ENCODE measurements at places on chromosomes 5 and 9.

- DNase-seq, result no peak
These were observed 140.9 kb upstream of the DMRT1 start for GRCh38 chr9:700365-701282.

GRCh38 chr9:12778389-12778788 lies 3.6 kb downstream of the LURAP1L start:
- DNase-seq, result no peak

DNA sequence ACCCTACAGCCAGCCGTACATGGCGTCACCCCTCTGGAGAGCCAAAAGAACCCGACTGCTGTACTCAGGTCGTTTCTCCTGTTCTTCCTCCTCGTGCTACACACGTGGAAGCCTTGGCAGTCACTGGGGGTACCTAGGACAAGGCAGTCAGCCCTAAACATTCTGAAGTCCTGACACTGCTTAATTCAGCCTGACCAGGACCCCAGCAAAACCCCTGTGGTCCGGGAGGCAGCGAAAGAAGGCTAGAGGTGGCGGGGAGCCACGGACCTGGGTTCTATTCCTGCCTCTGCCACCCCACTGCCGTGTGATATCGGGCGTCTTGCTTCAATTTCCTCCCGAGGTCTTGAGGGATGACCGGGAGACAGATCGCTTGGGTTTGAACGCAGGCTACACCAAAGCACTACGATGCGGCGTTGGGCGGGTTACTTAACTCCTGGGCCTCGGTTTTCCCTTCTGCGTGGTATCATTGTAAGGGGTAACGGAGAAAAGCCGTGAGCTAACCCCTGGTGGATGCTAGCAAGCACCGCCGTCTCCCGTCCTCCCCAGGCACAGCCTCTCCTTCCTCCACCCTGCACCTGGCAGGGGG lies 429 bp upstream of the ARL10 start:
- no peak for DNase-seq

DNA sequence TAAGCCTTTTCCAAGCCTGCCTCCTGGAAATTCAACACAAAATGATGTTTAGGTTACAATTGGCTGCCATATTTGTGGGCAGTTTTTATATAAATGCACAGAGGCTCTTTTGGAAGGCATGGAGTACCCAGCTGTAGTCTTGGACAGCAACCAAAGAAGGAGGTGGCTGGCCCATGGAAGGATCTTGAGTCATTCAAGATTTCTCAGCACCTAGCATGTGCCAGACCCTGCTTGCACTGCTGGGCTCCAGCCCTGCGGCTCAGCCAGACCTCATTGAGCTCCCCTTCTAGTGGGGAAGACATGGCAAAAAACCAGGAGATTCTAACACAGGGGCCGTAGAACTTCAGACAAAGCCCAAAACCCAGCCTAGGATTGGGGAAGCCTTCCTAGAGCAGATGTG lies 22.1 kb downstream of the JADE2 start:
- DNase-seq, result no peak

- no peak for DNase-seq
These were observed 58.6 kb upstream of the XPA start for GRCh38 chr9:97755618-97756267.

- no peak for DNase-seq
These were observed 158.7 kb downstream of the MYO10 start for GRCh38 chr5:16777432-16777831.

DNA sequence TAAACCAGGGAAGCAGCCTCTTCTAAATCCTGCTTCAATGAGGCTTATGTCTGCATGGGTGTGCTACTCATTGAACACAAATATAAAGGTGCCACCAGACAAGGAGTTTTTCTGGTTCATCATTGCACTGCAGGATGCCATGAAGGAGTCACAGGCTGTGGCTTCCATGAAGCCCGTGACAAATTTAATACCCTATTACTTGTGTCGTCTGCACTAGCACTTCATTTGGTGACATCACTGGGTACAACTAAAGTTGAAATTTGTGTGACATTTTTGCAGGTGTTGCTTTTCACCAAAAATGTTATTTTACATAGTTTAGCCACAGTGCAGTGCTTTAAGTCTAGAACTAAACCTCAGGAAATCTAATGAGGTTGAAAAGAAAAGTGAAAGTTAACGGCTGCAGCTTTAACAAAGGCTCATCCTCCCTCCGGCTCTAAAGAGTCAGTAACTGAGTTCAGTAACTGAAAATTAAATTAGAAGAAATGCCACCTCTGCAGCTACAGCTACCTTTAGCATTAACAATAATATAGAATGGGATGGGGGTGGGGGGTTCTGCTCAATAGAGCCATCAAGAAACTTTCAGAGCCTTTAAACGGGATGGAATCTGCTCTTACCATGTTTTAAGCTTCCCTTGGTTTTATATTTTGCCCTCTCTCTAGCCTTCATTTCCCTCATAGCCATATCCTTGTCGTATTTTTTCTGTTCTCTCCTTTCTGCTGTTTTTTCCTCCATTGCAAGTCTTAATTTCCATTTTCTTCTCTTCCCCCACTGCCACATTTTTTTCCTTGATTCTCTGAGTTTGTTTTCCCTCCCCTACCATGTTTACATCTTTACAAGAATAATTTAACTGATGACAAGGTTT lies 233.8 kb upstream of the TMEM161B start:
- no peak for DNase-seq

DNA sequence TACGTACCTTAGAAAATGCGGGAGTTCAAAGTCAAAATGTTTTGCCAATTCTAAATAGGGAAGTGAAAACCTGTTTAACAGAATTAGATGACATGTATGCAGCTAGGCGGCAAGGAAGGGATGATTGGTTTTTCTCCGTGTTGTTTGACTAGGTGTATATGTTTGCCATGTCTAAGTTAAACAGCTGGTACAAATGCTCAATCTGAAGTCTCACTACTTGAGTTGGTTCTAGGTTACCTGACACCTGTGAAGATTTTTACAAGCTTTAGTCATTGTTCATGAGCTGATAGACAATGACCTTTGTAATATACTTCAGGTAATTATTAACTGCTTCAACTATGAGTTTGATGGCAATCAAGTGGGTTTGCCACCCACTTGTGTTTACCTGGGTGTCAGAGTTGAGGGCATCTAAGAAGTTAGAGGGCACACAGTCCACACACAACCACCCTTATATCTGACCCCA lies 74.3 kb downstream of the SLC44A1 start:
- no peak for DNase-seq

DNA sequence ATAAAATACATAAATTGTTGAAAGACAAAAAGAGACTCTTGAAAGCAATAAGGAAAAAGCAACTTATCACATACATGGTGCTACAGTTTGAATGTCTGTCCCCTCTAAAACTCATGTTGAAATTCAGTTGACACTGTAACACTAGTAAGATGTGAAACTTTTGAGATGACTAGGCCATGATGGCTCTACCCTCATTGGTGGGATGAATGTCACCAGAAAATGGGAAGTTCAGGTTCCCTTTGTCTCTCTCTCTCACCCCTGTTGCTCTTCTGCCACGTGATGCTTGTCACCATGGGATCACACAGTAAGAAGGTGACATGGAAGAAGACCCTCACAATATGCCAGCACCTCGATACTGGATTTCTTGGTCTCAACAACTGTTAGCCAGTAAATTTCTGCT lies 50.3 kb upstream of the SPTLC1 start:
- no peak for DNase-seq

GRCh38 chr5:38715696-38716095 lies 130.1 kb upstream of the OSMR start:
- DNase-seq, result no peak

DNA sequence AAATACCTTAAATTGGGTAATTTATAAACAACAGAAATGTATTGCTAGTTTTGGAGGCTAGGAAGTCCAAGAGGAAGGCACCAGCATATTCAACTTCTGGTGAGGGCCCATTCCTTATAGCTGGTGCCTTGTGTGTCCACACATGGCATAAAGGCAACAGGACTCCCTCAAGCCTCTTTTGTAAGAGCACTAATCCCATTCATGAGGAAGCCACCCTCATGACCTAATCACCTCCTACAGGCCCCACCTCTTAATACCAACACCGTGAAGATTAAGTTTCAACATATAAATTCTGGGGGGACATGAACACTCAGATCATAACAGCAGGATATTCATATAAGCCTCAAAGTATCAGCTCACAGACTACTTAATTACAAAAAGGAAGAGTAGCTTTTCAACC lies 4.0 kb upstream of the PLAC8L1 start:
- DNase-seq, result no peak

- no peak for DNase-seq
These were observed 48.5 kb upstream of the ANKRD55 start for GRCh38 chr5:56281489-56282165.

- no peak for DNase-seq
These were observed 20.1 kb downstream of the C5orf58 start for GRCh38 chr5:170252720-170253350.

GRCh38 chr9:131522257-131523085 lies 8.6 kb downstream of the UCK1 start:
- DNase-seq, result no peak

DNA sequence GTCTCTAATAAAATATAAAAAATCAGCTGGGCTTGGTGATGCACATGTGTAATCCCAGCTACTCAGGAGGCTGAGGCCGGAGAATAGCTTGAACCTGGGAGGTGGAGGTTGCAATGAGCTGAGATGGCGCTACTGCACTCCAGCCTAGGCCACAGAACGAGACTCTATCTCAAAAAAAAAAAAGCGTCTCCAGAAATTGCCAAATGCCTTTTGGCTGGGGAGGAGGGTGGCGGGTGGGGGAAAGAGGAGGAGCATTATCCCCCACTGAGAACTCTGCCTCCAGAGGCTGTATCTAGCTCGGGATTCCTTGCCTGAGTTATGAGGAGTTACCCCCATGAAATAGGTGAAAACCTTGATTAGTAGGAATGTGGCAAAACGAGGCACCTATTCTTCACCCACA lies 4.8 kb downstream of the ROPN1L start:
- DNase-seq, result no peak

GRCh38 chr5:122424132-122424531 lies 112.1 kb downstream of the SNCAIP start:
- DNase-seq, result no peak

DNA sequence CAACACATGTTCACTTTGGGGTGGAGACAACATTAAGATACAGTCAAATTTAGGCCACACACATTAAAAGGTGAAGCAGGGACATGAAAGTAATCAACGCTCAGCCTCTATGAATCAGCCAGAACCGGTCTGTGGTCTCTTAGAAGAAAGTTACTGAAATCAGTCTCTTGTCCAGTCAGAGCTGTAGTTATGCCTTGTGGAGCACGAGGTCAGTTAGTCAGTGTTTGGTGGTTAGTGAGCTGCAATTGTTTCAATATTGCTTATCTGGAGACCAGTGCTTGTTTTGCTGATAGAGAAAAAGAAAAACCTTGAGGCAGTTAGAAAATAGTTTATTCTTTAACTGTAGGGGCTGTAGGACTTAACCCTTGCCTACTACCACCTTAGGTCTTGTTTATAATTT lies 157.8 kb upstream of the RASEF start:
- DNase-seq, result no peak

DNA sequence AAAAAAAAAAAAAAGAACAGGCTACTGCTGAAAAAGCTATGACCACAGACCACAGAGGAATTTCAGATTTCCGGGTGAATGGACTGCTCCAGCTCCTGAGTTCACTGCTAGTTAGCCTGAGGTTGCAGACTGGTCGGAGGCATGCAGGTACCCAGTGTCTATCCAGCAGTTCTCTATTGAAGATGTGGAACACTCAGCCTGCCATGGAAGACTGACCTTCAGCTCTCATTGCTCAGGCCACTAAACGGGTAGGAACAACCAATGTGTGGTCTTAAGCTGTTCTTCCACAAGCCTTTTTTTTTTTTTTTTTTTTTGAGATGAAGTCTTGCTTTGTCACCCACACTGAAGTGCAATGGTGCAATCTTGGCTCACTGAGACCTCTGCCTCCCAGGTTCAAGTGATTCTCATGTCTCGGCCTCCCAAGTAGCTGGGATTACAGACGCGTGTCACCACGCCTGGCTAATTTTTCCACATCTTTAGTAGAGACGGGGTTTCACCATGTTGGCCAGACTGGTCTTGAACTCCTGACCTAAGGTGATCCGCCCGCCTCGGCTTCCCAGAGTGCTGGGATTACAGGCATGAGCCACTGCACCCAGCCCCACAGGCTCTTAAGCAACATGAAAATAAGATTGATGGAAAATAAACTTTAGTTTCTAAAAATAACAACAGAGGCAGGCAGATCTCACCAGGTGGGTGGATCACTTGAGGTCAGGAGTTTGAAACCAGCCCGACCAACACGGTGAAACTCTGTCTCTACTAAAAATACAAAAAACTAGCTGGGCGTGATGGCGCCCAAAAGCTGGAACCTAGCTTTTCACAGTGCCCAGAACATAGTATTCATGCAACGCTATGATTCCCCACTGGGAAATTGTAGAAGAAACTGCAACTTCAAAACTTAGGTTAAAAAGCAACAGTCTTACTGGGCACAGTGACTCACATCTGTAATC lies 20.0 kb upstream of the NPM1 start:
- no peak for DNase-seq

DNA sequence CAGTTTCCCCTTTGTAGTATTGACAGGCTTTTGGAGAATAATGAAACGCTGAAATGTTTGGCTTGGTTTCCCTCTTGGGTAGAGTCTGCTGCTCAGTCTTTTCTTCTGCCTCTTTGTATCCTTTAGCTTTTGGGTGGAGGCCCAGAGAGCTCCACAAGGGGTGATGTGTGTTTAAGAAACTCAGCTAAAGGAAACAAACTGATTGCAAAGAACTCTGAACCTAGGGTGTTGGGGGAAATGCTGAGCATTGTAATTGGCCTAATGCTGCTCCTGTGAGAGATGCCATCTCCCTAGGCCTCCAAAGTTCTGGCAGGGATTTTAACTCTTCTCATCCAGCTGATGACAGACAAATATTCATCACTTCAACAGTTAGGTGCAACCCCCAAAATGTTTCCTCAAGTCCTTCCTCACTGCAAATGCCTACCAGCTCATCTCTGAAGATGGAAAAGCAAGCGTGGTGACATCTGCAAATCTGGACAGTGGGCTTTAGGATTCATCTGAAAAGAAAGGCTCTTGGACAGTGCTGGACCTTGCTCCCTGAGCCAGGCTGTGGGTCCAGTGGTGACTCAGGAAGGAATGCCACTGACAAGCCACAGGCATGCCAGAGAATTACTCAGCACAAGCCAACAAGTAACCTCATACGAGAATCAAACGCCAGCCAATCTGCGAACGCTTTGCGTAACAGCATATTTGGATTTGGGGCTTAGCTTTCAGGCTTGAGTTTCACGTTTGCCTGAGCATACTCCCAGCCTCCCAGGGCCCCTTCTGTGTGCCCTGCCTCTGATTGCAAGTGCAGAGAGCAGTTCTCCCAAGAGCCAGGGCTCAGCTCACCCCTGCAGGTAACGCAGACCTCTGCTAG lies 30.5 kb upstream of the ZSWIM6 start:
- DNase-seq, result no peak

Measured in effector CD4-positive, alpha-beta T cell (primary cell).